ENCODE measurements at places on chromosomes 3 and 15.
A peak's percentile ranks its signal among the peaks of the same experiment; 100 is the strongest.

DNA sequence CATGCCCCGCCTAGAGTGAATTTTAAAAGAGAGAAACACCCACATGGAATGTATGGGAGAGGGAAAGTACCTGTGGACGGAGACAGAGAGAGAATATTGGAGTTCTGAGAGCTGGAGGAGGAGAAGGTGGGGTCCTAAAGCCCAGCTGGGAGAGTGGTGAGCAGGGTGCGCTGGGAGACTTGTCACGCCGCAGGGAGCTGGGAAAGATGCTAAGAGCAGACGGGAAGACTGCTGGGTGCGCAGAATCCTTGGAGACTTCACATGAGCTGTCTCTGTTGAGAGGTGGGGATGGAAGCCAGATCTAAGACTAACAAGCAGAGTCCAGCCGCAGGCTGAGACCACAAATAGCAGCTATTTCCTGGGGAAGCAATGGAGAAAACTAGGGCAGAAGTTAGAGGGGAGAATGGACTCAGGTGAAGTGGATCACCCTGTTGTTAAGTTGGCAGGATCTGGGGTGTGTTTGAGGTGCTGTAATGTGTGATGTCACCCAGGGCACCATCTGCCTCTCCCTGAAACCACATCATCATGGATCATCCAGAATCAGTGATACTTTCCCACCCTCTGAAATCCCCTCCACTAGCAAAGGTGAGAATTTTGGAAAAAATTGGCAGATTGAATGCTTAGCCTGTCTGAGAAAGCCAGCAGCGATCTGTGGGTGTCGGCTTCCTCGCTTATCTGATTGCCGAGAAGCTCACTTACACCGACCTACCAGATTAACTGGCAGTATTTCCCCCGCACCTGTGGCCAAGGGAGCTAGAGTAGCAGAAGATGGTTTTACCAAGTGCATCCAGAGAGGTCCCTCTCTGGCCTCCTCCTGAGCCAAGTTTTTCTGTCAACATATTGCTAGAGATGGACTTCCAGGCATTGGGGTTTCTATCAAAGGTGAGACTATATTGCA lies 174.8 kb upstream of the BHLHE40 start:
- DNase-seq, result no peak

- no peak for DNase-seq
Measured at GRCh38 chr3:37024820-37025405, 31.6 kb downstream of the MLH1 start.

DNA sequence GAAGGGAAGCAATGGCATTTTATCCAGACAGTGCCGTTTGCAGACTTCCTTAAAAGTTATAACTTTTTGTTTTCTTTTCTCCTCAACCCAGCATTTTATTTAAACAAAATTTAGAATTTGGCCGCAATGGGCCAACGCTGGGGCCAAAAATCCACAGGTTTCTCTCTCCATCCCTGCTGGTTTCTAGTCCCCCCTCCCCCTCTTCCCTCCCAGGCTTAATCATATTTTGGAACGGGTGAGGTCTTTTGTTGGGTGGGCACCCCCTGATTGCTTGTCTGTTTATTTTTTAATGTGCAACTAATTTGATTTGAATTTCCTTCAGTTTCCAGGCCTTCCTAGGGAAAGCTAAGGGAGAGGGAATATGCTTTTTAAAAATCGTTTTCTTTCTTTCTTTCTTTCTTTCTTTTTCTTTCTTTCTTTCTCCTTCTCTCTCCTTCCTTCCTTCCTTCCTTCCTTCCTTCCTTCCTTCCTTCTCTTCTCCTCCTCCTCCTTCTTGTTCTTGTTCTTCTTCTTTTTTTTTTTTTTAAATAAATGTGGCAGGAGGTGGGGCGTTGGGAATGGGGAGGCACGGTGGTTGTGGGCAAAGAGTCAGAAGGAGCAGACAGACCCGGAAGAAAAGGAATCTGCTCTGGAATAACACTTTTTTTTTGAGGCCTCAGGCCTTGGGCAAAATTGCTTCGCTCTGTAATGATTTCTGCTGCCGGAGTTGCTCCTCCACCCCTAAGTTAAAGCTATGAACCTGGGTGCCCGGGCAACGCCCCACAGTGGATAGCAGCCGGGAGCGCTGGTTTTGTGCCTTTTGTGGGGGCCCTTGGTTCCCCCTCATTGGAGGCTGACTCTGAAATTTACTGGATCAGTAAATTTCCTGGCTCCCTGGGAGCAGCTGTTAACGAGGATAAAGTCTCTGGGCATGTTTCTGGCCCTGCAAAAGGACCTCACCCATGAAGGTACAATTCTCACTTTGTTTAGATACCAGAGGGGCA lies 1.9 kb downstream of the FNDC3B start:
- peak; percentile 79 for DNase-seq

DNA sequence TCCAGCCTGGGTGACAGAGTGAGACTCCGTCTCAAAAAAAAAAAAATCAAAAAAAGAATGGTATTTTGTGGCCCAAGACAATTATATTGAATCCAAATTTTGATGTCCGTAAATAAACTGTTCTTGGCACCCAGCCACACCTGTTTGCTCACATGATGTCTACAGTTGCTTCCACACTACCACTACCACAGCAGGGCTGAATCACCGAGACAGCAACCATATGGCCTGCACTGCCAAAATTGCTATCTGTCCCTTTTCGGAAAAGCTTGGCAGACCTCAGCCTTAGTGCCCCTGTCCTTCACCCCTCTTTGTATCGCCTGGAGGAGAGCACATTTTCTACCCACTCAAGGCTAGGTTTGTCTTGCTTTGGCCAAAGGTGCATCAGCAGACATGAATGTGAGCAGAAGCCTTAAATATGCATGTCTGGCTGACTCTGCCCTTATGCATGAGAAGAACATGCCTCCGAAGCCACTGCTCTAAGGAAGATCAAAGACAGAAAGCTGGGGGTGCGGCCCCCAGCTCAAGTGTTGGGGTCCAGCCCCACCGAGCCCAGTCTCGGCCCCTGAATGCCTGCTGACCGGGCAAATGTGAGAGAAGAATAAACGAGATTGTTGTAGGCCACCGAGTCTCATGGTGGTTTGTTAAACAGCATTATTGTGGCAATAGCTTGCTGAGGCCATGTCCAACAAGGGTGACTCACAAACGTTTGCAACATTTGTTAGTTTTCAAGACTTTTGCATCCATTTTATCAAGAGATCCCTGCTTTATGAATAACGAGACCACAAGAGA lies 108.1 kb downstream of the TPRA1 start:
- DNase-seq, result no peak

DNA sequence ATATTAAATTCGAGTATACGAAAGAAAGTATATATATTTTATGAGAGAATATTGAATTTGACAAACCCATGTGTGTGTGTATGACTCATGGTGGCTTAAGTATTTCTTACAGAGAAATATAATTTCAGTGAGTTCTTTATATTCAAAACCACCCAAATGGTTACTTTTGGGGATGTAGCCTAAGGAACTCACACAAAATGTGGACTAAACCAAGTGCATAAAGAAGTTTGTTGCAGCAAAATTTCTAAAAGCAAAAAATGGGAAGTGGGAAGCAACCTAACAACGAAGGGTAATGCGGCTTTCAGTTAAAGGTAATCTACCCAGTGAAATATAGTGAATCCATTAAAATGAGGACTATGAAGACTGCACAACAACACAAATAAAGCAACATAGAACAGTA lies 277.1 kb downstream of the EDEM1 start:
- no peak for DNase-seq

- DNase-seq, result peak; percentile 94
Measured at GRCh38 chr3:130850044-130850797, 43.7 kb upstream of the ATP2C1 start.

GRCh38 chr15:96670389-96670788 lies 339.9 kb downstream of the NR2F2 start:
- DNase-seq, result peak; percentile 3

DNA sequence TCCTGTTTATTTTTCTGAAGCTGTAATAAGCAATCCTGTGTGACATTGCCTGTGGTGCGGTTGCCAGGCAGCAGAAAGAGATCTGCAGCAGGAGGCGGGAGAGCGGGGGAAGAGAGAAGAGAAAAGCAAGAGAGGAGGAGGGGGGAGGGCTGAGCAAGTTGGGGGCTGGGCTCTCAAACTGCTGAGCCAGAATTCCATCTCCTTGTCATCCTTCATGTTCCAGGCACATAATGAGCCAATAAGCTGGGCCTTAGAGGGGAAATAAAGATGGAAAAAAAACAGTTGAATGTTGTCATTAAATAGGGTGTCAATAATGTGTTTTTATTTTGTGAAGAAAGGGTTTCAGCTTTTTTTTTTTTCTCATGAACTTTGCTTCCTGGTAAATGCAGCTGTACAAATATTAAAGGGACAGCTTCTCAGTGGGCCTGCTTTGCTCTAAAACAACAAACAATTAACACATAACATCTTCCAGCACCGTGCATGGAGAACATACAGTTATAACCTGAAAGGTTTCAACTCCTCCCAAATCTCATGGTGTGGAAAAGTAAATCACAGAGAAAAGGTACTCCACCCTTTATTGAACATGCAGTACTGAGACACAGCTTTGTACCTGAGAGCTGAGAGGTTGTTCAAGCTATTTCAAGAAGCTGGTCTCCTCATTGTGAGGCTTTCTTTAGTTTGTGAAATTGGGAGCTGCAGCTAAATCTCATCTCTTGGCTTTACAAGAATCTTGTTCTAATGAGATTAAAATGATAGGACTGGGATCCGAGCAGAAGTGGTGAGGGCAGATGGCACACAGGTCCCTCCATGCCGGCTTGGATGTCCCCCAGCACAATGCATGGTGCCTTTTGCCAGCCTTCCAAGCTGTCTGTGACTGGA lies 451.1 kb upstream of the KCNMB2 start:
- DNase-seq, result no peak

DNA sequence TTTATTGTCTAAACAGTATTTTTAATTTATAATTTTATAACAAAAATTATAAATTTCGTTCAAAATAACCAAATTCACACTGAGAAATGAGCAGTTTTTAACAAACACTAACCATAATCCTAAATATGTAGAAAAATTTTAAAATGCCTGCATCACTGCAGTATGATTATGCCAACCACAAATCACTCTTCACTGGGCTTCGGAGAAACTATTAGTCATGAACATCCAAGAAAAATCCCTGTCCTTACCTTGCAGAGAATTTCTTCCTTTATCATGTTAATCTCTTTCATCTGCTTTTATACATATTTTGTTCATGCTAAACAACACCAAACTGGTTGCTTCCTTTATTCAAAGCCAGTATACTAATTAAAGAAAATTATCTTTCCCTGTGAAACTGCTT lies 511.0 kb upstream of the ALCAM start:
- no peak for DNase-seq

DNA sequence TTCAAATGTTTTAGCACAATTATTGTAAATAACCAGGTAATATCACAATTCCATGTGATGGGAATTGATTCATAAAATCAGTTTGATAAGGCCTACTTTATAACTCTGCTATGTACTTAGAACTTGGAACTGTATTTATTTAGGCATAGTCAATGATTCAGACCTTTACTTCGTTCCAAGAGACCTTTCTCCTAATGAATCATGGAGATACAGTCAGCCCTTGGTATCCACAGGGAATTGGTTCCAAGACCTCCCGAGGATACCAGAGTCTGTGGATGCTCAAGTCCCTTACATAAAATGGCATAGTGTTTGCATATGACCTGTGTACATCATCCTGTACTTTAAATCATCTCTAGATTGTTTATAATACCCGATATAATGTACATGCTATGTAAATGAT lies 60.8 kb upstream of the UMPS start:
- peak; percentile 65 for DNase-seq

GRCh38 chr3:123705488-123706285 lies 120.8 kb upstream of the HACD2 start:
- DNase-seq, result no peak

GRCh38 chr15:78264304-78265136 lies at the start of gene DNAJA4:
TSS of gene DNAJA4 (plus strand) at chr15:78264562. CDS start at chr15:78264764, 202 bp downstream.
- no peak for DNase-seq

Data from HT1080 (cell line).